ENCODE measurements at places on chromosomes 7 and 10. TPM values are rescaled to one million over a fixed set of nuclear protein-coding genes. Genes with fewer than 3 reads are reported as not detected.

The LIPM gene
- total RNA-seq = not detected

The FAM13C gene
- total RNA-seq = 6.8 TPM

The PTF1A gene
- not detected for total RNA-seq

The SND1 gene
- 211 TPM for total RNA-seq

The GSTO2 gene
- 11.7 TPM for total RNA-seq

The GIMAP6 gene
- not detected for total RNA-seq

The C7orf57 gene
- total RNA-seq = not detected

The ENKUR gene
- 0.25 TPM for total RNA-seq

The PDE6C gene
- total RNA-seq = not detected

The TRPV5 gene
- total RNA-seq = 0.29 TPM

The CDK14 gene
- 68.5 TPM for total RNA-seq

The WDR86 gene
- 274 TPM for total RNA-seq

The IFIT1 gene
- 44.1 TPM for total RNA-seq

The CPA1 gene
- 1.1 TPM for total RNA-seq

The ZNF485 gene
- 6.7 TPM for total RNA-seq

The NPTX2 gene
- 1.1 TPM for total RNA-seq

The ZFAND4 gene
- 20.2 TPM for total RNA-seq

The CCDC136 gene
- total RNA-seq = 34.6 TPM
